Activated naive CD4-positive, alpha-beta T cell treated with Interleukin-2 at 50 U/mL for 16 hours (primary cell): ENCODE measurements at places on chromosomes 16 and 17.

- no peak for DNase-seq
These were observed 296.8 kb downstream of the GRIN2A start for GRCh38 chr16:9885467-9885866.

- DNase-seq, result no peak
These were observed 2.4 kb upstream of the CAPN15 start for GRCh38 chr16:525123-525519.

DNA sequence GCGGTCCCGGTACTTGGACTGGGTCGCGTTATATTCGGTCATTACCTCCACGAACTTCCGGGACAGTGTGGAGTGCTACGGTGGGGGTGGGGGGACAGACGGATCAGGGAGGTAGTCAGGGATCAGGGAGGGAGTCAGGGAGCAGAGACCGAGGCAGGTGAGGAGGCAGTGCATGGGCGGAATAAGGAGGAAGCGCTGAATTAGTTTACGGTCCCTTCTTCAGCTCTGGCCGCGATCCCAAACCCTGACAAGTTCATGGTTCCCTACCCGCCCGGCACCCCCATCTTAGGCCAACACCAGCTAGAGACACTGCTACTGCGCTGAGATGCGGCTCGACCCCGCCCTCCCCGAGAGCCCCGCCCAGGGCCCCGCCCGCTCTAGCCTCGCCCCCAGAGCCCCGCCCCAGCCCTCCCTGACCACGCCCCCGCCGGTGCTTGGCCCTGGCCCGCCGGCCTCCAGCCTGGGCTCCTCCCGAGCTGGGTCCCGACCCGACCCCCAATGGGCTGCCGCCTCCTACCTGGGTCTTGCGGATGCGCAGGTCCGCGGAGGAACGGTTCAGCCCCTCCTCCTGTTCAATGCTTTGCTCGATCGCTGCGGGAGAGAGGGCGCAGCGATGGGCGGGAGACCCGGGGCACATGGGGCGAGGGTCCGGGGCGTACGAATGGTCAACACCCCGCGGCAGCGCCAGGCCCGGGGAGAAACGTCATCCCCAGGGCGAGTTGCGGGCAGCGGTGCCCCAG, 12.1 kb downstream of the HSD3B7 start:
- DNase-seq, result peak; percentile 77

DNA sequence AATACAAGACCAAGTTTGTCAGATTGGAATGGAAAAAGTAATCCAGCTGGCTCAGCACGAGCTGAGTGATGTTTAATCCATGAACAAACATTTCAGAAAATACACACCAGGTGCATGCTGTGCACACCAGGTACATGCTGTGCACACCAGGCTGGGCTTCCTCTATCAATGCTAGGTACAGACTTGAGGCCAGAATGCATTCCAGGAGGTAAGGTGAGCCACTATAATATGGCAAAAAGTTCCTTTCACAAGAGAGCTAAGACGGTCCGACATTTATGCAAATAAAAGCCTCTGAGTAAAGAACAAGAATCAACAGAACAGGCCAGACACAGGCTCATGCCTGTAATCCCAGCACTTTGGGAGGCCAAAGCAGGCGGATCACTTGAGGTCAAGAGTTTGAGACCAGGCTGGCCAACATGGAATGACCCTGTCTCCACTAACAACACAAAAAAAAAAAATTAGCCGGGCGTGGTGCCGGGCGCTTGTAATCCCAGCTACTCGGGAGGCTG, 128.2 kb downstream of the ZNF778 start:
- no peak for DNase-seq

DNA sequence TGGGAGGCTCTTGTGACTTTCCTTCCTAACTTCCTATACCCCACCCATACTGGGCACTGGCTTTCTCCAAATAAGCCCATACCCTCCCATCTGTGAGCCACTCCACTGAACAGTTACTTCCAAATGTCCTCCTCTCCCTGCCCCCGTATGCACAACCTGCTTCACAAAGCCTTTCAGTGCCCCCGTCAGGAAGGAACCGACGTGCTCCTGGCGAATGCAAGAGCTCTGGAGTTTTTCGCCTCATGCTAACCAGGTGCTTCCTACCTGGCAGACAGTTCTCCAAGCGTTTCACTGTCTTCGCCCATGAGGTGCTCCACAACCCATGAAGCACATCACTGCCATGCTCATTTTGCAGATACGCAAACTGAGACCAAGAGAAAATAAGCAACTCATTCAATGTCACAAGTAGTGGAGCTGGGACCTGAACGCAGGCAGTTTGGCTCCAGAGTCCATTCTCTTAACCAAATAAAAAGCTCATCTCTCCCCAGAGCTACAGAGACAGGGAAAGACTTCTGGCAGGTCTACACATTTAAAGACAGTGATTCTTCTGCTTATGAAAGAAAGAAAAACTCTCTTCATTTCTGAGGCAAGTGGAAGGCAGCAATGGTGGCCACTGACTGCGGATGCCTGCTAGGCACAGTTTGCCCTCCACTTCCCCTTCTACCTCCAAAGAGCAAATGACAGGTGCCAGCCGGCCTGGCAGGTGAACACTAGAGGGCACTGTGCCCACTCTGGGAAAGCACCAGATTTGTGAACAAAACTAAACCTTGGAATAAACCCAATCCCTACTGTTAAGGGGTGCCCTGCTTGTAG, 23.8 kb downstream of the SPHK1 start:
- DNase-seq, result peak; percentile 74

DNA sequence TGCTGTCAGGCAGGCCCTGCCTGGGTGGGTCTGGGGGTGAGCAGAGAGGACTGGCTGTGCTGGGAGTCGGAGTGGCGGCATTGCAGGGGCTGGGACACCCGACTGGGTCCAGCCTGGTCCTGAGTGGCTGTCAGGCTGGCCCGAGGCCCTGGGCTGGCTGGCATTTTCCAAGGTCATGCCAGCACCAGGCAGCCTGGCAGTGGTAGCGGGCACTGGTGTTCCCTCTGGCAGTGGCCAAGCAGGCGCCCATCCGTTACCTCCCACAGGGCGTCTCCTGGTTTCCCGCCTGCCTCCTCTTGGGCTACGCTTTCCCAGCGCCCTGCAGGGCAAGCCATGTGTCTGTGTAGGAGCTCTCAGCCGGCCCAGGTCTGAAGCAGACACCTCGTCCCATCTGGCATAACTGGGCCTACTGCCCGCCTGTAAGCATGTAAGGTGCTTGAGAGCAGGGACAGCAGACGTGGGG, 5.7 kb upstream of the PKMYT1 start:
- no peak for DNase-seq

DNA sequence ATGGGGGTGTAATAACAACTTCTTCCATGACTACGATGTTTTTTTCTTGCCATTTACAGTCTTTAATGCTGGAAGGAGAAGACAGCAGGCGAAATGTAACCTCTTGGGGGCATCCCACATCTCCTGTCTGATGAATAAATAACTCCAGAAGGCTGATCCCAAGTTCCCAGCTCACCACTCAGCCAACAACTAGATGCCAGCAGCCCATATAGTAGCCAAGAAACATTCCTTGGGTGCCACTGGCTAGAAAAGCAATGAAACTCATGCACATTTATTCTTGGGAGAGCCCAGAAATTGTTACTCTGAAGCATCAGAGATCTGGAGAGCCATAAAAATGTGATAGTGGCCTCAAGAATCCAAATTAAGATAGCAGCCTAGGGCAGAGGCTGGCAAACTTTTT, 22.7 kb upstream of the TMEM101 start:
- DNase-seq, result no peak

DNA sequence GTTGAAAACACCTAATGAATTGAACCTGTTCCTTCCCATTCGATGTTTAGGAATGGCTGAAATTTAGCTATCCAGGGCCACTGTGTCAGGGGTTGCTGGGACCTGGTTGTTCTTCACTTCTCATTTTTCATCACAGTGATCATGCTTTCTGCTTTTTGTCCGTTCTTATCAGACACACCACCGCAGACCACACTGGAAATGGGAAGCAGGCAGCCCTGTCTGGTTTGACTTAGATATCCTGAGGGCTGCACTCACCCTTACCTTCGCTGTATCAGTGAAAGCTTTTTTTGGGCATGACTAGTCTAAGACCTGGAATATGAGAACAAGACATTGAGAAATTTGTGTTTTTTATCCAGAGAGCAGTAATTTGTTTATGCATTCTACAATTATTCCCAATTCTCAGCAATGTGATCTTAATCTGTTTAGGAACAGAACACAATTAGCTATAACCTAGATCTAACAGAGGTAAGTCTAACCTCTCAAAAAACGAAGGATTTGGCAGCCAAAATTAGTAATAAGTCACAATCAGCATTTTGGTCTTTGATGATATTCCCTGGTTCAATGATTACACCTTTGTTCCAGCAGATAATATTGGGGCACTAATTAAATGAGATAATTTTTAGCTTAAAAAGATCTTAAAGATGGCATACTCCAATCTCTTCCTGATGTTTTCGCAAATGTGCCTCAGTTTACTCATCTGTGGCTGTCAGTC, 126.0 kb upstream of the GOT2 start:
- DNase-seq, result no peak

DNA sequence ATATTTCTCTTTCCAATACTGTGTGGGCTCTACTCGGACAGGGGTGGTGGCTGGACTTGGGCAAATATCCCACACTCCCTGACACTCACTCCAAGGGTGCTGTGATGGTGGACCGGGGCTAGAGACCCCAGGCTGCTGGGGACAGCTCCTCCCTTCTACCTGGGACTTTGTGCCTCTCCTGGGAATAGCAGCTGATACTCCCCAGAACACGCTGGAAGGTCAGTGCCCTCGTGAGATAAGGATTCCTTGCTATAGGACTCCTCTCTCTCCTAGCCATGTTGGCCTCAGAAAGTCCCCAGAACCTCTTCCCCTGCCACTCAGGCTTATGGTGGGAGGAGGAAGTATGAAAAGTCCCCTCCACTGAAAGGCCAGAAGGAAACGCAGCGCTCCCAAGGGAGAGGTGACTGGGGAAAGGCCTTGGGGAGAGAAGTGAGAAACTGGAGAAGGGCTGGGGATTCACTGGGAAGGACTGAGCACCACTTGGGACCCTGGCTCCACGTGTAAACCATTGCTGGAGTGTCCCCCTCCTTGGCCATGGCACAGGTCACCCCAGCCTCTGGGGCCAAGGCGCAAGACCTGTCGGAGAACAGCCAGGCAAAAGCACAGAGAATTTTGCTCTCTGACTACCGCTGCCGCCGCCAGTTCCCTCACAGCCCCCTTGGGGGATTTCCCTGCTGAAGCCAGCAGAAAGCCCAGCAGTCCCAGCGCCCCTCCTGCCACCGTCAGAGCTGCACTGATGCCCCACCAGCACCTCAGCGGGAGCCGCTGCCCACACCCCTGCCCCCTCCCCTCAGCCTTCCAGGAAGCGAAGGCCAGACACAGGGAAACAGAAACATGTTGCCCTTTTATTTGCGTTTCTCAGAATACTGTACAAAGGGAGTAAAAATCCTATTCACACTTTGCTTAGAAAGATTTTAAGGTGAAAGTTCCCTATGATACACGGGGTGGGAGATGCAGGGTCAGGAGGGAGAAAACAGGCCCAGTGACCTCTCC, 2.1 kb upstream of the GSDMB start:
- peak; percentile 65 for DNase-seq

- DNase-seq, result no peak
These were observed 56.0 kb downstream of the MEAK7 start for GRCh38 chr16:84448444-84448843.

DNA sequence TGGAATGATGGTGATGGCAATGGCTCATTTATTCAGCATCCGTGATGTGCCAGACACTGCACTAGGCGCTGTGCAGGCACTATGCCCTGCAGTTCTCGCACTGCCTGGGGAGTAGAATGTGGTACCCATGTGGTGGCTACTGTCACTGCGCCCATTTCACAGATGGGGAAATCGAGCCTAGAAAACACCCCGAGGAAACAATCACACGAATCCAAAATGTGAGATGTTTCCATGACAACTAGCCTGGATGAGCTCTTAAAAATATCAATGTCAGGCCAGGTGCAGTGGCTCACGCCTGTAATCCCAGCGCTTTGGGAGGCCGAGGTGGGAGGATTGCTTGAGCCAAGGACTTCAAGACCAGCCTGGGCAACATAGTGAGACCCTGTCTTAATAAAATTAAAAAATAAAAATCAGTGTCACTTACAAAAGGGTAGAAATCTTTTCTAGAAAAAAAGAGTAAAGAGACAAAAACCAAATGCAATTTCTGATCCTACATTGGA, 57.9 kb upstream of the TNRC6A start:
- no peak for DNase-seq

- DNase-seq, result no peak
These were observed 1023.4 kb upstream of the RBFOX1 start for GRCh38 chr16:6309271-6309670.

DNA sequence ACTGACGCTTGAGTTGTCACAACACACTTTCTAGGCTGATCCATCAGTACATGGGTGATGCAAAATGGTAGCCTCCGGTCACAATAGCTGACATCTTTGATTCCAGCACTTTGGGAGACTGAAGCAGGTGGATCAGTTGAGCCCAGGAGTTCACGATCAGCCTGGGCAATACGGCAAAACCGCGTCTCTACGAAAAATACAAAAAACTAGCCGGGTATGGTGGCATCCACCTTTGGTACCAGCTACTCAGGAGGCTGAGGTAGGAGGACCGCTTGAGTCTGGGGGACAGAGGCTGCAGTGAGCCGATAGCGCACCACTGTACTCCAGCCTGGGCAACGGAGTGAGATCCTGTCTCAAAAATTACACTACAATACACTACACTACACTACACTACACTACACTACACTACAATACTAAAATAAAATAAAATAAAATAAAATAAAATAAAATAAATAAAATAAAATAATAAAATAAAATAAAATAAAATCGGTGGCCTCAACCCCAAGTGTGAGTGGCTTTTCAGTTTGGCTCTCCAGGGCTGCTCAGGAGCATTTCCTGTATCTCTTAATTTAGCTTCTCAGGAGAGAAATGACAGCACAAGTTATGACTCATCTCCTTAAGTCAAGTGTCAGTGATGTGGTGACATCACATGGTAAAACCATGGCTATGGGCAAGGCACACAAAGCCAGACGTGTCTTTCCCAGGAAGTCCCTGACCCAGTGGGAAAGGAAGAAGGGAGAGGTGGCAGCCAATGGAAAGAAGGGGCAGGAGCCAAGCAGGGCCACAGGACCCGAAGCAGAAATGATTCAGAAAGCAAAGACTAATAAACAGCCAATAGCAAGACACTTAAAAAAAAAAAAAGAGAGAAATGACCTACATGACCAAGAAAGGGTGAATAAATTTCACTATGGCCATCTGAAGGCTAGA, 75.3 kb upstream of the TBC1D3K start:
- DNase-seq, result no peak

DNA sequence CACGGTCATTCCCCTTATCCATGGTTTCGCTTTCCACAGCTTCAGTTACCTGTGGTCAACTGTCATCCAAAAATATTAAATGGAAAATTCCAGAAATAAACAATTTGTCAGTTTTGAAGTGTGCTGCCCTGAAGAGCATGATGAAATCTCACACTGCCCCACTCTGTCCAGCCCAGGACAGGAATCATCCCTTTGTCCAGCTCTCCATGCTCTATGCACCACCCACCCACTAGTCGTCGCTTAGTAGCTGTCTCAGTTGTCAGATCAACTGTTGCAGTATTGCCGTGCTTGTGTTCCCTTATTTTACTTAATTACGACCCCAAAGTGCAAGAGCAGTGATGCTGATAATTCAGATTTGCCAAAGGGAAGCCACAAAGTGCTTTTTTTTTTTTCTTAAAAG, 10.3 kb downstream of the KRT9 start:
- no peak for DNase-seq

GRCh38 chr17:74663561-74663960, 40.0 kb upstream of the CD300E start:
- DNase-seq, result no peak

GRCh38 chr16:14553447-14553846, 76.6 kb downstream of the PARN start:
- no peak for DNase-seq
